ENCODE measurements at places on chromosomes 5 and 9.

- no peak for DNase-seq
These were observed 388.5 kb upstream of the CTNND2 start for GRCh38 chr5:12292610-12293204.

- no peak for DNase-seq
These were observed 653.0 kb downstream of the MTRR start for GRCh38 chr5:8521991-8522390.

GRCh38 chr5:982377-983237 is 26.0 kb upstream of the NKD2 start:
- no peak for DNase-seq

DNA sequence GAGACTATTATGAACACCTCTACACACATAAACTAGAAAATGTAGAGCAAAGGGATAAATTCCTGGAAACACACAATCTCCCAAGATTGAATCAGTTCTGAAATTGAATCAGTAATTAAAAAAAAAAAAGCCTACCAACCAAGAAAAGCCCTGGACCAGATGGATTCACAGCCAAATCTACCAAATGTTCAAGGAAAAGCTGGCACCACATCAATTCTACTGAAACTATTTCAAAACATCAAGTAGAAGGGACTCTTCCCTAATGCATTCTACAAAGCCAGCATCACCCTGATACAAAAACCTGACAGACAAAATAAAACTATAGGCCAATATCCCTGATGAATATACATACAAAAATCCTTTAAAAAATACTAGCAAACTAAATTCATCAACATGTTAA is 25.4 kb upstream of the GRXCR2 start:
- DNase-seq = no peak

- no peak for DNase-seq
These were observed 32.0 kb downstream of the SLC46A2 start for GRCh38 chr9:112858625-112859147.

GRCh38 chr9:133269537-133270362 is 5.3 kb downstream of the ABO start:
- no peak for DNase-seq

DNA sequence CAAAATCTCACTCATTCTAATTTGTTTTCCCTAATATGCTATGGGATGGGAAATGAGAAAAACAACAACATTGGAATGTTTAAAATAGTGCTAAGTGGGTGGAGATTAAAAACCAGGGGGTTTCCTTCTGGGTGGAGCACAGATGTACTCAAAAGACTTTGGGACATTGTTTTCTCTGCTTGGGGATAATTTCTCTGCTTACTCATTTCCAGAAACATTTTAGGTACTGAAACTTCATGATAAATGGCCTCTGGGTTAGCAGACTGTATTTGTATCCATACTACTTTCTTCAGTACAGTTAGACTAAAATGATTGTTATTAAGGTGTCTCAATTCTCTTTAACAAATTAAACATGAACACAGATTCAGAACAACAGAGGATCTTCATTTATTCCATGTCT is 17.4 kb downstream of the ELOVL7 start:
- DNase-seq = no peak

GRCh38 chr9:34651321-34651720 is 664 bp upstream of the IL11RA start:
- no peak for DNase-seq

All from stimulated activated CD8-positive, alpha-beta memory T cell treated with anti-CD3 and anti-CD28 coated beads, Interleukin-7, amount 100 ng/mL, for 1 hour (primary cell).